ENCODE measurements at places on chromosomes 4 and X.
A peak's percentile ranks its signal among the peaks of the same experiment; 100 is the strongest.

GRCh38 chrX:153926552-153926857 lies 441 bp upstream of the ARHGAP4 start:
- no peak for DNase-seq

- DNase-seq, result no peak
These were observed 8.7 kb upstream of the ABLIM2 start for GRCh38 chr4:8167291-8167690.

GRCh38 chr4:76784237-76784636 lies 113.7 kb downstream of the SOWAHB start:
- DNase-seq, result no peak

DNA sequence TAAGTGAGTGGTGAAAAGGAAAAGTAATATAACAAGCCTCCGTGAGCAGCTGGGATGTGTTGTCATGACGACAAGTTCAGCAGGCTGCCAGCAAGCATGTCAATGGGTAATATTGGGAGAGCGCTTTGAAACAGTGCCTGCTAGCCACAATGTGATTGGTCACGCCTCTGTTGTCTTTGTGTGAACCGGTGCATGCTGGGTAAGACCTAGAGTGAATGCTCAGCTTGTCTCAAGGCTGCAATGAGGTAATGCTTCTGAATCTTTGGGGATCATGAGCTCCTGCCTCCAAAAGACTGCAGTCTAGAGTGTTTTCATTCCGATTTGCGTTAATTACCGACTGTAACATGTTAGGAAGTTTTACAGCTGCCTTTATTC lies 54.9 kb downstream of the STOX2 start:
- no peak for DNase-seq

GRCh38 chrX:31233941-31234496 lies 162.2 kb upstream of the FTHL17 start:
- DNase-seq, result no peak

GRCh38 chrX:3717742-3718420 lies 4.4 kb upstream of the PRKX start:
- DNase-seq, result no peak

- DNase-seq, result no peak
These were observed 111.2 kb upstream of the GALNT7 start for GRCh38 chr4:173057442-173057841.

DNA sequence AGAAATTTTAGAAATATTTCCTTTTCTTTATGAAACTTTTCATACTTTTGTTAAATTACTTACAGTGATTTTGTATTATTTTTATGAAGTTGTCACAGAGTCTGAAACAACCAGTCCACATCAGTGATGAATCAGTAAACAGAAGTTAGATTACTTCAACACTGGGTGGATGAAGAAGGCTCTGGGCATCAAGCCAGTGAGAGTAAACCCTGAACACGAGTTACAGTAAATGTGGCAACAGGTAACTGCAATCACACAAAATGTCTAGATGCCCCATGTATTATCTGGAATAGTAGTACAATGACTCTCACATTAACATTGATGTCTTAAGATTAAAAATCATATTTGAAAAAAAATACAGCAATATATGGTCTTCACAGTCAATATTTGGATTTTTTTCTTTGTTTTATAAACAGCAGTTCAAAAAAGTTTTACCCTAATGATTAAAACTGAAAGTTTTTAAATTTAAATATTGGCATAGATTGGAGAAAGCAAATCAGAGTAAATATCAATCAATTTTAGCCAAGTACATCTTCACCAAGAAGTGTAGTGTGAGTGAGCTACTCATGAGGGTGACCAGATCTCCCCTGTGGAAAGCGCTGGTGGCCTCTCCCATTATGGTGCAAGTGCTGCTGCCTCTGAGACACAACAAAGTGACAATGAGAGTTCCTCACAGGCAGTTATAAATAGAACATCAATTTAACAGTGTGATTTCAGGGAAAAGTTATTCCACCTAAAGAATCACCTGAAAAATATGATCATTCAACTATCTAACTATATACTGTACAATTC lies 63.2 kb upstream of the UGT2B7 start:
- no peak for DNase-seq

DNA sequence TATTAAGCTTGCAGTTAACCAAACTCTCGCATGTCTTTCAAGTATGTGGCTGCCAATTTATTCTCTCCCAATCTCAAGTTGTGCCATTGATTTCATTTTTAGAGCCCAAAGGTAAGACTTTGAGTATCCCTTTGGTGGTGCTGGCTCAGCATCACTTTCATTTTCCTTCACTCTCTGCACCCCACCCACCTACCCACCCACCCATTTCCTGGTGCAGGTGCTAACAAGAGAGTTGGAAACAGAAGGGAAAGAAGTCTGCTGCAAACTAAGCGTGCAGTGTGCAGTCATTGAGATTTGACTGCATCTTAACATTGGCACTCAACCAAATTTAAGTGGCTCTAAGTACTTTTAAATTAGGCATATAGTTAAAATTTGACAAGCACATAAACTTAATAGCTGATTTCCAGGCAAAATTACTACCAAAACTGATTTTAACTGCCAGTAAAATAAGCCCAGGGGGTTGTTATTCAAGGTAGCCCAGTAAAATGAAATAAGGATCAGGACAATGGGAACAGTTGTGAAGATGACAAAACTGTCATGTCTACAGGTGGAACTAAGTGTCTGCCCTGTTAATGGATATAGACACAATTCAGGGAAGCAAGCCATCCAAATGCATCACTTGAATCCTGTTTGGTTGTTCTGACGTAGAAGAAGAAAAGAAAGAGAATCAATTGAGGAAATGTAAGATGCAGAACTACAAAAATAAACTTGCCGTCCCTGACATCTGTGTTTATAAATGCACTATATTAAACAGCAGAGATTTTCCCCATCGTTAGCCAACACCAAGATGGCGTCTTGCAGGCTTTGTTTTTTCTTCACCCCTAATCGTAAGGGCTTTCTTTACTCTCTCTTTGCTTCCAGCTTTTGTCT lies 184.2 kb downstream of the KDR start:
- DNase-seq, result no peak

- DNase-seq, result no peak
These were observed 14.5 kb downstream of the TNIP2 start for GRCh38 chr4:2741626-2742025.

DNA sequence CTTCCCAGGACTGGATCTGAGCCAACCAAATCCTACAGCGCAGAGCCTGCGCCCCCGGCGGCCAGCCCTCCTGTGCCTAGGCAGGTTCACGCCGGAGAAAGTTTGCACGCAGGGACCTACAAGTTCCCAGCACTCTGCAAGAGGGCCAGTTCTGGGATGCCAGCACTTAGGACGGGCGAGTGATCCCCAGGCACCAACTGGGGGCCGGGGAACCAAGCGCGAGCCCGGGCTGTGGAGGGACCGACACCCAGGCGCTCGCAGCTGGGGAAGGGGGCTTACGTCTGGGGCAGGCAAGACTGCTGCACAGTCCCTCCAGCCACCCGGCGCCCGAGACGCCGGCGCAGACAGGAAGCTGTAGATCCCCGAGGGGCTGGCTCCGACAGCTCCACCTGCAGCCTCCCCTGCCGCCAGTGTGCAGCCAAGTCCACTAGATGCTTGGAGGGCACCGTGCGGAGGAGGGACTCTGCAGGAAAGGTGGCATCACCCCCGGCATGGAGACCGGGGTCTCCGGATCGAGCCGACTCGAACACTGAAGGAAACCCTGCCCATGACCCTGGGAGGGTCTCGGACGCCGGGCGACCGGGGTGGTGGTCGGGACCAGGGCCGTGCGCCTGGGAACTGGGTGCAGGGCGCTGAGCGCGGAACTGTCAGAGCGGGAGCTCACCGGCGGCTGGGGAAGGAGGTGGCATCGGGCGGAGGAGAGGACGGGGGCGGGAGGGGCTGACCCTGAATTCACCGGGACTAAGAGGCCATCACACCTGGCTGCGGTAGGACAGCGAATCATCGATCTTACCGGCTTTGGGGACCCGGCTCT lies 566 bp downstream of the CORIN start:
- peak; percentile 6 for DNase-seq

DNA sequence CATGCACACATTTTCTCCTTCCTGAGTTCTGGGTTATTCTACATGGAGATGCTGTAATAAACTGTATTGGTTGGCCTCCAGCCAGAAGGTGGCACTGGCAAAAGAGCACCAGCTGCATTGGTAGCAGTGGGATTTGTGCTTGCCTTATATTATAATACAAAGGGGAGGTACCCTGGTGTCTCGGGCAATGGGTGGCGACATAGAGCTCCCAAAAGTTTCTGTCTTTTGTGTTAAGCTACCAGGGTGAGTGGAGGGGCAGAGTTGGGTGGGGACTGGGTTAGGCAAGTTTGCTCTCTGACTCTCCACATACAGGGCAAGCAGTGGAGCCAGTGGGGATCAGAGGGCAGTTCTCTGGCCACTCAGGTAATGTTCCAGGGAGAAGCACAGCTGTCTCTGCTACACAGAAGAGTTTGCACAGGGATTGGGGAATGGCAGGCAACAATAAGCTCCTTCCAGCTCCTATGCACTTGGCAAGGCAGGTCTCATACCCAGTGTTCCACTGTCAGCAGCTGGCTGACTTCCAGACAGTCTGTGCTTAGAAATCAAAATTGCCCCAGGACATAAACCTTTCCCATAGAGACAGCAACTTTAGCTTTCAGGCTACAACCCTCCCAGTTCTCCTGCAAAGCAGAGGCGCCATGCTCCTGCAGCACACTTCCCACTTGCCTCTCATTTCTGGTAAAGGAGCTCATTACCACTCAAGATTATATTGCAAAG lies 463.9 kb upstream of the PCDH7 start:
- no peak for DNase-seq

- DNase-seq, result no peak
These were observed 677.7 kb upstream of the HTR2C start for GRCh38 chrX:113906168-113906567.

GRCh38 chrX:101022020-101022419 lies 29.9 kb downstream of the TRMT2B start:
- no peak for DNase-seq

GRCh38 chr4:165922747-165923146 lies 49.7 kb downstream of the TLL1 start:
- no peak for DNase-seq

GRCh38 chr4:168794092-168794707 lies 215.9 kb downstream of the CBR4 start:
- DNase-seq, result no peak

GRCh38 chr4:139083607-139083955 lies 68.0 kb downstream of the NOCT start:
- peak; percentile 64 for DNase-seq

DNA sequence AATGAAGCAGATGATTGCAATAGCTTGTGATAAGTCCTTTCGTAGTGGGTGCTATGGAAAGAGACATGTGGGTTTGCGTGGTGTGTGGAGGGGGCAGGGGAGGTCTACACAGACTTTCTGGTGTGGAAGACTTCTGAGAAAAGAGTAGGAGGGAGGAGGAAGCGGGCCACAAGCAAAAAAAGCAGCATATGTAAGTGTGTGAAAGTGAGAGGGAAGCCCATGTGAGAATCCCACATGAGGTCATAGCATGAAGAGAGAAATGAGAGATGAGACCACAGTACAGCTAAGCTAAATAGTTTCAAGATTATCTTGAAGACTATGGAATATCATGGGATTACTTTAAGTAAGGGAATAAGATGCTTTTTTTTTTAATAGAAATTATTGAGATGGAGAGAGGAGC lies 2039.9 kb upstream of the TENM3 start:
- no peak for DNase-seq

DNA sequence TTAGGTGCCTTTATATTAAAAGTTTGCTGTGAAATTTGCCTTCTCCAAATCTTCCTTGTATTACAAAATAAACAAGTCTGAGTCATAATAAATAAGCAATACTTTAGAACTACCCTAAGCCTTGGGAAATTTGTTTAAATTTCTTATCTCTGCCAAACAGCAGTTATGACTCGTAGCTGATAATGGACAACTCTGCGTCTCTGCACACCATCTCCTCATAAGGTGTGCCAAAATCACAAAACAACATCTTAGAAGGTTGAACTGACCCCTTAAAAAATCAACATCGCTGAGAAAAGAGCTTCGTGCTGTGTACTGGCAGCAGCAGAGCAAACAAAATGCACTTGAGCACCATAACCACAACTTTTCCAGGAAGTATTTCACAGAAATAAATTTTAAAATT lies 22.0 kb downstream of the OR13H1 start:
- no peak for DNase-seq

DNA sequence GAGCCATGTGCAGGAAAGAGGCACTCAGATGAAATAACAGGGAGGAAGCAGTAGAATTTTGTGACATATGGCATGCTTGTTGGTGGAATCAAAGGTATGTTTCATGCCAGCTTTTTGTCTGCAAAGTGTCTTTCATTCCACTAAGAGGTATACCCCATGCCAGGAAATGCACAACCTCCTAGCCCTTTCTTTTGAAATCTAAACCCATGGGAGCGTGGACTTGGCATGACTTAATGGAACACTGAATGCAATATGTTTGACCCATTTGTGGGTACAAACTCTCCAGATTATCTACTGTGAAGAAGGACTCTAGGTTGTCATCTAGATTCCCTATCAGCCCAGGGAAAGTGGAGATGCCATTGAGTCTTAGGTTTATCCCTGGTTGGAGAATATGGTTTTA lies 338.3 kb upstream of the TEX13C start:
- no peak for DNase-seq

All from effector memory CD4-positive, alpha-beta T cell (primary cell).